ENCODE measurements at places on chromosomes 4 and X.

DNA sequence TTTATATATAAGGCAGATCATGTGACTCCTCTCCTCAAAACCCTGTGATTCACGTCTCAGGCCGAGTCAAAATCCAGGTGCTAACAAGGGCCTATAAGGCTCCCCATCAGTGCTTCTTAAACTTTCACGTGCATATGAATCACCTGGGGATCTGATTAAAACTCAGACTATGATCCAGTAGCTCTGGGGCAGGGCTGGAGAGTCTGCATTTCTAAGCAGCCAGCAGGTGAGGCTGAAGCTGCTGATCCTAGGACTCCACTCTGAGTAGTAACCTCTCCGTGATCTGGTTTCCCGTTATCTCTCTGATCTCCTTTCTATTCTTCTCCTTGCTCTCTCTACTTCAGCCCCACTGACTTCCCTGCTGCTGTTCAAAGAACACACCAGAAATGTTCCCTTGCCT is 252.4 kb upstream of the RPS6KA3 start:
- no peak for DNase-seq

DNA sequence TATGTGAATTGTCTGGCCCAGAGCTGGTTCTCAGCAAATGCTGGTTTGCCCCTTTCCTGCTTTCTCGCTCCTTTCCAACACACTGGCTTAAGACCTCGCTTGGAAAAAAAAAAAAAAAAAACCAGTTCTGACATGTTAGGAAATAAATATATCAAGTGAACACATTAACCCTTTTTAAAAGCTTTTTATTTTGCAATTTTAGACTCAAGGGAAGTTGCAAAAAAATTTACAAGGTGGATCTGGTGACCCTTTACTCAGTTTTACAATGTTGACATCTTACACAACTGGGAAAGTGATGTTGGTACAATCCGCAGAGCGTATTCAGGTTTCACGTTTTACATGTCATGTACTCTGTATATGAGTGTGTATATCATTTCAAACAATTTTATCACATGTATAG is 100.1 kb downstream of the RTL5 start:
- DNase-seq, result no peak

DNA sequence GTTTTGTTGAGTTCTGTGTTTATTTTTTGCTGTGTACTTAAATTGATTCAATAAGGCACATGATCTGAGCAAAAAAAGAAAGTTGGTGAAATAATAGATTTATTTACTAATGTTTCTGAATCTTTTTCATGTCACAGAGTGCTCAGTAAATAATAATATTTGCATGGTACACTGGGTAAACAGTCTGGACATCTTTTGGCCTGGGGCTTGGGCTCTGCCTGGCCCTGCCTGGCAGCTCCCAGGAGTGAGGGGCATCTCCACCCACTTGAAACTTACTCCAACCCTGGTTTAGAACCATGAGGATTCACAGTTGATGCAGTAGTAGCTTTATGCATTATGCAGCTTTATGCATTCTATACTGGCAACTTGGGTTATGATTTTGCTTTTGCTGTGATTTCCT is 124.2 kb upstream of the SLC4A4 start:
- DNase-seq, result no peak

- DNase-seq, result no peak
Observed at GRCh38 chr4:138851391-138852335, 163.9 kb upstream of the NOCT start.

- no peak for DNase-seq
Observed at GRCh38 chr4:87067124-87067885, 132.5 kb downstream of the AFF1 start.

All from stimulated activated CD8-positive, alpha-beta memory T cell treated with anti-CD3 and anti-CD28 coated beads, Interleukin-2, amount 100 ng/mL, for 48 hours (primary cell).